Hematopoietic multipotent progenitor cell treated with erythropoietin and hydrocortisone succinate and interleukin-3 and kit ligand, for 6 days (in vitro differentiated cells): ENCODE measurements at places on chromosomes 7 and 10.

GRCh38 chr10:110508806-110509544 is 11.3 kb downstream of the DUSP5 start:
- no peak for DNase-seq

DNA sequence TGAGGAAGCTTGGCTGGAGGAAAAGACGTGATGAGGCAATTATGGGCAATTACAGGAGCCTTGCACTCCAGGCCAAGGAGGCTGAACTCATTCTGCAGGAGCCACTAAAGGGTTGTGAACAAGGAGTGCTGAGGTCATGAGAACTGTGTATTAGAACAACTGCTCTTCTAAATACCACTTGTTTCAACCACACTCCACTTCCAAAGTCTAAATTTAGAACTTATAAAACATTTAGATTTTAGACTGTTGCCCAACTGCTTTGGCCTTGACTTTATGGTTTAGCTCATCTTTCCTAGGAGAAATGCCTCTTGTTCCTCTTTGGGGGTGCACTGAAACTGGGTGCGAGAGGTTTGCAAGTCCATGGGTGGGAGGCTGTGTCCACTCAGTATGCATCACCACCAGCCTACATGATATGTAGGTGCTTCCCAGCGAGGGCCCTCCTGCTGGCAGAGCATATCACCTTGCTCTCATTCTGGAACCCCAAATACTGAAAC is 199.7 kb upstream of the AOAH start:
- no peak for DNase-seq

DNA sequence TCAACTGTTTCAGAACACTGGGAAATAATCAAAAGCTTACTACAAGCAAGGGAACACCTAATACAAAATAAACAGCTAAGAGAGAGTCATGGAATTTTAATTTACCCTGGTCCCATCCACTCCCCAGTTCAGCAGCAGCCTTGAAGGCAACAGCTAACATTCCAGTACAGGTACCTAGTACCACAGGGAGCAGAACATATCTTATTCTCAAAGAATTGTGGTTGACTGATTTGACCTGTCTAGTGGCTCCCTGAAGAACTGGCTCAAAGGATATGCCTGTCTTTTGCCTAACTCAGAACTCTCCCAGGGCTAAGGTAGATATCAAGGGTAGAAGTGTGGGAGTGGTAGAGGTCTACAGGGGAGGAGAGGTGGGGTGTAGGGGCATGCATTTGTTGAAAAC is 32.3 kb downstream of the SMURF1 start:
- DNase-seq, result no peak

DNA sequence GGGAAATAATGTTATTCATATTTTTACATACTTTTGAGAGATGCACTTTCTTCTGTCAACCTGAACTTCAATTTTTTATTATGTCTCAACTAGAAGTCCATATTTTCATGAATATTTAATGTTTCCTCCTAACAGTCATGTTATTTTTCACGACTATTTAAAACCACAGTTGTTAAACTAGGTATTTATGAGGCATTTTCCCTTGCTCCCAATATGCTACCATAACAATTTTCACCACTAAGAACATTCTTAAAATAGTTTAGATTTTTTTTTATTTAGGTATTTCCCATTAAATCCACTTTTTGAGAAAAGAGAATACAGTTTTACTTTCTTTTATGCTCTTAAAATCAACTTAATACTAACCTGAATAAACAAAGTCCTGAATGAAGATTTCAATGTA is 89.4 kb downstream of the JAZF1 start:
- no peak for DNase-seq
